ENCODE measurements at places on chromosomes 6 and 20.
A peak's percentile ranks its signal among the peaks of the same experiment; 100 is the strongest.

- DNase-seq, result no peak
These were observed 7.0 kb downstream of the TP53RK start for GRCh38 chr20:46682063-46682821.

DNA sequence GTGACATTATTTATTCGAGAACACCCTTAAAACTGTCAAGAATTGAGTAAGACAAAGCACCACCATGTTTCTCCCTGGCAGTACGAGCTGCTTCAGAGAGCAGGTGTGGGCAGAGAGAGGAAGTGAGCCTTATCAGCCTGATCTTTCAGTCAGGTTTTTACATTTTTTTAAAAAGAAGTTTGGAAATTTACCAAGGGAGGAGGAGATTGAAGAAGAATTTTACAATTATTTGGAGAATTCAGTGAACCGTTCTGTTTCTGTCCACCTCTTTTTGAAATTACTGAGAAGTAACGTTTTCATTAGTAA lies 75.5 kb downstream of the ZDHHC14 start:
- peak; percentile 36 for DNase-seq

GRCh38 chr6:73134588-73134987 lies 90.7 kb downstream of the KHDC1L start:
- peak; percentile 58 for DNase-seq

DNA sequence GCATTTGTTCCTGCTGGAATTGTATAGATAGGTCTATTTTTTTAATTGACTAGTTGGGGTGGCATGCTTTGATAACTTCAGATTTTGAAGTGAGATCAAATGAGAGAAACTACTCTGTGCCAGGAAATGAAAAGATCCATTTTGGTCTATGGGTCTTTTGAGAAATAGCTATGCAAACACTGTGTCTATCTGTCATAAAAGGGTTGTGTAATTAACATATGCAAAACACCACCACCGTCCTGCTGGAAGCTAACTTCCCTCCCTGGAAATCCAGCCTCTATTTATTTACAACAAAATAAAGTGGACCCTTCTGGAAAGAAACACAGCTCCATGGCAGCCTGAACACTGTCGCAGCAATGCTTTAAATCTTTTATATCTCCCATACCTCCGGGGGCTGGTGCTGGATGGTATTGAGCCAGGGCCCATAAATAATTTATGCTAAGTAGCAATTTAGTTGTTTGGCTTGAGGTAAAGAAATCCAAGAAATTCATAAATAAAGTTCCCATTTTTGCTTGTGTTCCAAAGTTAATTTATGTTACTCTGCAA lies 244.2 kb upstream of the POU3F2 start:
- DNase-seq, result no peak

DNA sequence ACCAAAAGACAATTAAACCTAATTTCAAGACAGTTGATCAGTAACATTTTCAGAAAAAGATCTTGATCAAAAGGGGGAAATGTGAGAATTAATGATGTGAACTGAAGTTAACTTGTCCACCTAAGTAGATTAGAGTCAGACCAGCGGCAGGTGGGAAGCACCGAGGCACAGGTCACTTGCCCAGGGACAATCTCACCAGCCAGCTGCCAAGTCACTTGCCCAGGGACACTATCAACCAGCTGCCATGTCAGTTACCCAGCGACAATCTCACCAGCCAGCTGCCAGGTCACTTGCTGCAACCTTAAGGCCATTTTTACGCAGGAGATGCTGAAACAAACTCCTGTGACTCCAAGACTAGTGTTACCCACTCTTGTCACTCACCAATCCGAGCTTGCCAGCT lies 187.6 kb upstream of the THBS2 start:
- DNase-seq, result no peak

- no peak for DNase-seq
These were observed 21.7 kb downstream of the ELOVL5 start for GRCh38 chr6:53327017-53327395.

- no peak for DNase-seq
These were observed 39.9 kb downstream of the BMP6 start for GRCh38 chr6:7765575-7766325.

DNA sequence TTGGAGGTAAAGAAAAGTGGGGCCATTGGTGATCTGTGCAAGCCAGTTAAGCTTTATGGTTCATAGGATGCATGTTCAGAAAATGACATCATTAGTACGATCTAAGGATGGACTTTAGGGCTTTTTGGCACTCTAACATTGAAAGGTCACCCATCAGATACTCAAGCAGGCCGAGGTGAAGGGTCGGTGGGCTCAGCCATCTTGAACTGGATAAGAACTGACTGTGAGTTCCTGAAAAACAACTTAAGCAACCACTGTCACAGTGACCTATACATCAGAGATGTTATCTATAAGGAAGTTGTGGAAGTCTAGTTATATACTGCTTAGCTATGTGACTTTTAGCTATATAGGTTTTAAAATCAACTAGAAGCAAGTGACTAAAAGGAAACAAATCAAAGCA lies 13.0 kb upstream of the ITCH start:
- no peak for DNase-seq

GRCh38 chr6:141141870-141142269 lies 990.9 kb upstream of the GJE1 start:
- no peak for DNase-seq

GRCh38 chr6:18154507-18155149 lies at the start of gene TPMT:
Gene TPMT, minus strand, starts transcription at chr6:18155077. Its CDS starts 5,950 bp downstream, at chr6:18149127.
- peak; percentile 8 for DNase-seq

DNA sequence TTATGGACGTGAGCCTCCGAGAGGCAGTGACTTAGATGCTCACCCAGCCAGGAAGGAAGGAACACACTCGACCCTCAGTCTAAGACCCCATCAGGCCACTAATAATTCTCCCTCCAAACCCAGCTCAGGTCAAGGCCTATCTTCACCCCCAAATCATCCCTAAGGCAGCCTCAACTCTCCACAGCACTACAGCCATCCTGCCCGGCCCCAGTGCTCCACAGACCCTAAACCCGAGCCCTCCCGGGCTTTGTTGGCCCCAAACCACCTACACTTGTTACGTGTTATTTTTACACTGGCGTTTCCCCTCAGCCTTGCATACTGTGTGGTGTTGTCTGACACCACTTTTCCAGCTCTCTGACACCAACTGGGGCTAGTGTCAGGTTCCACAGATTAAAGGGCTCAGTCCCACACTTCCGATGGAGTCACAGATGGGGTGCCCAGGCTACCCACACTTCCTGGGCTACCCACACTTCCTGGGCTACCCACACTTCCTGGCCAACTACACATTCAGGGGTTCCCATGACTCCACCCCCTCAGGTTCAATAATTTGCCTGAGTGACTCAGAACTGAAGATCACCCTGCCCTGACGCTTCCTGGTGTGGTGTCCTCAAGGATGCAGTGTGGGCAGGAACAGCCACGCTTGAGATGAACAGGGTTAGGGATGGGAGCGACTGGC lies 25.3 kb downstream of the RBCK1 start:
- DNase-seq, result peak; percentile 77

DNA sequence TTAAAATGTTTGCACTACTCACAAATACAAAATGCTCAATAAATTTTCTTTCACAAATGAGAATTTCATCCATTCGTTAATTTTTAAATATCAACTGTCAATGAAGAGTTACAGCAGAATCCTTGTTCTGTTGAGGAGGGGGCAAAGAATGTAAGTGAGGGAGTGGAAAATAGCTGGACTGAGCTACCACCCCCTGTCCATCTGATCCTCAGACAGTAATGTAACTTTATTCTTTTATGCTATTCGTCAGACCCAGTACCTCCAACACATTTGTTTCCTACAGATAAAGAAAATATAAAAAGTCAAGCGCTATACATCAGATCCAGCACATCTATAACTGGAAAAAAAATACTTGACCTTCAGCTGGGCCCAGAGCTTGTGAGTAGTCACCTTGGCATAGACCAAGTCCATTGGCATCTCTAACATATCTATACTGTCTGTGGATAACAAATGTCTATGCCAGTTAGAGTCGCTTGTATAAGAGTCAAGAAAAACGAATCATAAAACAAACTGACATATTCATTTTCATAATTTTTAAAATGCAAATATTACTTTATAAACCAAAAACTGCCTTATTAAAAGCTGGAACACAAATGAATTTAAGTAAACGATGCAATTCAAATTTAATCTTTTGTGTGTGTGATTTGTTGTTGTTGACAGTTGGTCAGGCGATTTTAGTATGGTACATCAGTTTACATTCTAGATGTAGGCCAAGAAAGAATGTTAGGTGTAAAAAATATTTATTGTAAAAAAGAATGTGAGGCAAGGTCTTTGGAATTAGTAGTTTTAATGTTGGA lies 57.2 kb upstream of the HFE start:
- no peak for DNase-seq

DNA sequence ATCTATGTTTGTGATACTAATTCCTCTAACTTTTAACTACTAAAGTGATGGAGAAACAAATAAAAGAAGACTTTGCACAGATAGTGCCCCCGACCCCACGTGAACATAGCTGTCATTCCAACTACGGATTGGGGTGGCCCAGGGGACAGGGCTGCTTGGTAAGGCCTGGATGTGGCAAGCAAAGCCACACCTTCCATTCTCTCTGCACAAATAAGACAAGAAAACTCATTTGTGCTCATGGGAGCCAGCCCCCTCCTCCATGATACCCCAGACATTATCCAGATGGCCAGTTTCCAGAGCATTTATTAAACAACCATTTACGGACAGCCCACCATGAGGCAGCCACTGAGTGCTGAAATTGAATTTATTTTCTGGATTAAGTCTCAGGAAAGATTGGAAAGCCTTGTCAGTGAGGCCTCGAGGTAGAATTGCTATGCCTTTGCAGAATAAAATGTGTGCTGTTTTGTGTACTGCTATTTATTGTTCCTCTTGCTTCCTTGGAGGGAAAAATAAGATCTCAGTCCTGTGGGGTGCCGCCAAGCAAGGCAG lies 151.2 kb downstream of the UNC5CL start:
- DNase-seq, result no peak

DNA sequence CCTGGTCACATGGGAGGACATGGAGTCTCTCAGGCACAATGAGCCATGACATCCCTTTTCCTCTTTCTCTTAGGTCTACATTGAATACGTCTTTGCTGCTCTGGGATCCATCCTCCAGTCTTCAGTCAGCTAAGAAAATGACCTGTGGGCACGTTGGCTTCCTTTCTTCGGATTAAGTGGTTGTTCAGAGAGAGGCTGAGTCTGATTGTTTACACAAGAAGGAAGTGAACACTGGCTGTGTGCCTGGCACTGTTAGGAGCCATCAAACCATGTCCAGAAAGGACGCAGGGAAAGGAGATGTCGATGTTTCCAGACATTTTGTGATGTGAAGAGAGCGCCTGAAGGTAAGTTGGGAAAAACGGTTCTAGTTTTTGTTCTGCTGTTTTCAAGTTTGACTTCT lies 309.9 kb upstream of the CDYL start:
- DNase-seq, result no peak

DNA sequence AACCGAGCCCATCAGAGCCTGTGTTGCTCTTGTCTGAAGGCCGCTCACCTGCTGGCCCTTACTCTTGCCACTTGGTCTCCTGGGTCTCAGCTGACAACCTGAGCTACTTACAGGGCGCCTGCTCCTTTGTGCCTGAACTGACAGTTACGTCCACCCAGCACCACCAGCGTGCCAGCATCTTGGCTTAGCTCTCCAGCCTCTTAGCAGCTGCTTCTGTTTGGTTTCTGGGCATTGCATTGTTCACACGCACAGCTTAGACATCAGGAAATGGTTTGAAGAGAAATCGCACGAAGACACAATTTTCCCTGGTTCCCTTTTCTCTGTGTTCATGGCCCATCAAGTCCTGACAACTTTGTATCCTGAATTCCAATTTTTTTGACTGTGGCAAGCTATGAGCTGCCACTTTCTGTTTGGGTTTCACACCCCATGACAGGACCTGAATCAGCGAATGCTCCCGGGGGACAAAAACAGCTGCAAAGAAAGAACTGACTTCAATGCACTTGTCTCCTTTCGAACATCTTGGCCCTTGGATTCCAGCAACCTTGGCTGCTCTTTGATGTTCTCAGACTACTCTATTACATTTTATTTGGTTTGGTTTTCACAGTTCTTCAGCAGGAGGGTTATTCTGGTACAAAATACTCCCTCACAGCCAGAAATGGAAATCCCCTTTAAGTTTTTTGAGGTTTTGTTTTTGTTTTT lies 45.2 kb upstream of the LY86 start:
- DNase-seq, result no peak

Data from activated CD4-positive, alpha-beta T cell treated with anti-CD3 and anti-CD28 coated beads for 48 hours (primary cell).